Activated CD4-positive, alpha-beta T cell treated with anti-CD3 and anti-CD28 coated beads, Interleukin-2, amount 10 ng/mL, durations not matched to agents 7 days and 5 days (primary cell): ENCODE measurements at places on chromosomes 12 and 14. TPM values are rescaled to one million over a fixed set of nuclear protein-coding genes. Genes with fewer than 3 reads are reported as not detected.

GRCh38 chr14:104794993-104795780 lies at the start of gene AKT1:
TSS of gene AKT1 (minus strand) at chr14:104795748. CDS start at chr14:104792643, 3,105 bp downstream.
- H3K27ac ChIP-seq: peak within 1 kb of the TSS; percentile 85
- peak within 1 kb of the TSS; percentile 89 for H3K4me3 ChIP-seq
- peaks cover 6% of the 10 kb centered on the region for H3K27me3 ChIP-seq
- H3K4me1 ChIP-seq: peaks cover 55% of the 10 kb centered on the region

GRCh38 chr12:92695577-92695976 lies 7.2 kb upstream of the PLEKHG7 start:
- no peaks in the 10 kb centered on the region for H3K36me3 ChIP-seq
- no peak overlapping the region for H3K27ac ChIP-seq
- no peaks in the 10 kb centered on the region for H3K4me1 ChIP-seq
- no peak for DNase-seq
- no peaks in the 10 kb centered on the region for H3K27me3 ChIP-seq
- no peak overlapping the region for H3K4me3 ChIP-seq

KRT75 gene
- not detected for total RNA-seq

NKX2-1 gene
- not detected for total RNA-seq

CHGA gene
- not detected for total RNA-seq

HVCN1 gene
- total RNA-seq: 18.7 TPM

GRCh38 chr14:48553443-48553842 lies 878.0 kb upstream of the MDGA2 start:
- no peaks in the 10 kb centered on the region for H3K4me1 ChIP-seq
- no peak overlapping the region for H3K4me3 ChIP-seq
- DNase-seq: no peak
- H3K36me3 ChIP-seq: no peaks in the 10 kb centered on the region
- H3K27ac ChIP-seq: no peak overlapping the region

LYZ gene
- total RNA-seq: not detected

DNA sequence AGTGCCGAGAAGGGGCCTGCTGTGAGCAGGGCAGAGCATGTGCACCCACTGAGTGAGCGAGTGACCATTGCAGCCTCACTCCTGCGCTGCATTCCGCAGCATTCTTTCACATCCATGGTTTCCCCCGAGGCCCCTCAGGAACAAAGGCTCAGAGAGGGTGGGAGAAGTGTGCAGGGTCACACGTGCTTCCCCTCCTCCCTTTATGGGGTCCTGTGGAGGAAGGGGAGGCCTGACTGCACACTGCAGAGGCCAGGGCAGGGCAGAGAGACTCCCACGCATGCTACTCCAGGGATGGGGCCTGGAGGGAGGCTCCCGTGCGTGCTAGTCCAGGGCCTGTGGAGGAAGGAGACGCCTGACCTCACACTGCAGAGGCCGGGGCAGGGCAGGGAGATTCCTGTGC lies 63.2 kb downstream of the DIO3 start:
- H3K36me3 ChIP-seq: no peaks in the 10 kb centered on the region
- peaks cover 2% of the 10 kb centered on the region for H3K4me1 ChIP-seq
- no peak overlapping the region for H3K27ac ChIP-seq
- no peak for DNase-seq
- H3K4me3 ChIP-seq: no peak overlapping the region

GRCh38 chr14:65016471-65016870 lies 29.8 kb downstream of the FNTB start:
- peaks cover 11% of the 10 kb centered on the region for H3K36me3 ChIP-seq
- H3K4me3 ChIP-seq: no peak overlapping the region
- H3K27me3 ChIP-seq: no peaks in the 10 kb centered on the region
- H3K4me1 ChIP-seq: peaks cover 2% of the 10 kb centered on the region
- no peak for DNase-seq

KRT71 gene
- total RNA-seq: not detected
